ENCODE measurements at places on chromosomes 5 and 9.

GRCh38 chr5:147882586-147883313, 4.2 kb downstream of the SCGB3A2 start:
- no peak for DNase-seq

- DNase-seq: no peak
Measured at GRCh38 chr5:74422671-74423070, 217.9 kb downstream of the ENC1 start.

DNA sequence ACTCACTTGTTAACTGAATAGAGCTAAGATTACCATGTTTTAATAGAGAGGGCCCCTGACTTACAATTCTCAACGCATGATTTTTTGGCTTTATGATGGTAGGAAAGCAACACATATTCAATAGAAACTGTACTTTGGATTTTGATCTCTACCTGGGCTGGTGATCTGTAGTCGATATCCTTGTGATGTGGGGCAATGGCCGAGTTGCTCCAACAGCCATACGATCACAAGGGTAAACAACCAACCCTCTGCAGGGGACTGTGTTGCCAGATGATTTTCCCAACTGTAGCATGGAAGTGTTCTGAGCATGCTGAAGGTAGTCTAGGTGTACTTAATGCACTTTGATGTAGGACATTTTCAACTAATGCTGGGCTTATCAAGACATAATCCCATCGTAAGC, 36.5 kb downstream of the NSUN2 start:
- DNase-seq: no peak

GRCh38 chr5:108367679-108368334, 14.1 kb downstream of the FBXL17 start:
- no peak for DNase-seq

GRCh38 chr5:149135536-149136201, 5.6 kb upstream of the ABLIM3 start:
- DNase-seq: peak; percentile 78
